NCI-H69 (cell line): ENCODE measurements at places on chromosomes 5 and 9.

DNA sequence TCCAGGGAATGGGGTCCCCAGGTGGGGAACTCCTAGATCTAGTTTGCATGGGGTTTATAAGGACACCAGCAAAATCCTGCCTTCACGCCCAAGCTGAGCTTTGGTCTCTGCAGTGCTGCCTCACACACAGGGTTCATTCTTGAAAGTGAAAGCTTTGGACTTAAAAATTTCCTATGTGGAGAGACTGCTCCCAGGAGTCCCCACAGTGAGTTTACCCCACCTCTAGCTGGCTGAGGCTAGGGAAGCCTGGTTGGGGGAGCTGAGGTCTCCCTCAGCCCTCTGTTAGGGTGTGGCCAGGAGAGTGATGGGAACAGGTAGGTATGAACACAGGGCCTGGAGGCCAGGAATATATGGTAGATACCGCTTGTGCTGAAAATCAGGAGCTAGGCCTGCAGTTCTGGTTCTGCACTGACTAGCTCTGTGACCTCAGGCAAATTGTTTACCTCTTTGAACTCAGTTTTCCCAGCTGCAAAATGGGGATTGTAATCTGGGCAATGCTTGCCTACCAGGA is 41.5 kb upstream of the LARP1 start:
- peak; percentile 63 for DNase-seq

DNA sequence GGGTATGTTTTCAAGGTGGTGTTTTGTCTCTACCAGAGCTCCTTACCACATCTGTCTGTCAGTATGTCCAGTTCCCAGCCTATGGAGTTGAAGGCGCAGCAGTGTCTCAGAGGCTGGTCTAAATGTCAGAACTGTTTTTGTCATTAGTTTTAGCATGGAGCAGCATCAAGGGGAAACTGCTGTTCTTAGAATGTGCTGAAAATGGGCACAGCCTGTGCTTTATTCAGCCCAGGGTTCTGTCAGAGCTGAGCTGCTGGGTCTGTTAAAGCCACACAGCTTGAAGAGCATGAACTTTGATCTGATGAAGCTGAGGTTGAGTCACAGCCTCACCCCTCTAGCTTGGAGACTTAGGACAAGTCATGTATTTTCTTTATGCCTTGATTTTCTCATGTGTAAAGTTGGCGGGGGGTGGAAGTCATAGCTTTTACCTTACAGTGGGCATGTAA is 71.9 kb downstream of the RALGPS1 start:
- no peak for DNase-seq

- DNase-seq, result no peak
These were observed 50.2 kb downstream of the MED10 start for GRCh38 chr5:6328173-6328572.

DNA sequence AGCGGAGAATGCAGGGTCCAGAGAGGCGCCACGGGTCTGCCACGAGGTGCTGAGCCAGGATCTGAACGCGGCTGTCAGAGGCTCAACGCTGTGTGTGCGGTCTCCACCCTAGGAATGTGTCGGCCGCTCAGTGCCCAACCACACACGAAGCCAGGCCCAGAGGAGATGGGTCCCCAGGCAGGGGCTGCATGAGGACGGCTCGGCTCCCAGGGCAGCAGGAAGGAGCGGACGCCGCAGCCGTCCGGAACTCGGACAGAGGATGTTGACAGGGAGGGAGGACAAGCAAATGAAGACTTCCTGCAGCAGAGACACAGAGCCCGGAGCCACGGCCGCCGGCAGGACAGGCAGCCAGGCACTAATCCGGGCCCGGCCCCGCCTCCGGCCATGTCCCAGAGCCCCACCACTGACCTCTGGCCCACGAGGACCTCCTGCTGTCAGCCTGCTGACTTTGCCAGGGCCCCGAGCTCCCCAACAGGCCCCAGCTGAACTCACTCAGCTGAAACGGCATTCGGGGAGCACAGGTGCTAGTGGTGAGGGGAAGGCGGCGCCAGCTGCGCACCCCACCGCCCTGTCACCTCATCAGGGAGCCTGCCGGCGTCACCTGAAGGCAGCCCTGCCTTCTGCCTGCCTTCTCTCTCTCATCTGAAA is 12.7 kb downstream of the VAV2 start:
- no peak for DNase-seq

DNA sequence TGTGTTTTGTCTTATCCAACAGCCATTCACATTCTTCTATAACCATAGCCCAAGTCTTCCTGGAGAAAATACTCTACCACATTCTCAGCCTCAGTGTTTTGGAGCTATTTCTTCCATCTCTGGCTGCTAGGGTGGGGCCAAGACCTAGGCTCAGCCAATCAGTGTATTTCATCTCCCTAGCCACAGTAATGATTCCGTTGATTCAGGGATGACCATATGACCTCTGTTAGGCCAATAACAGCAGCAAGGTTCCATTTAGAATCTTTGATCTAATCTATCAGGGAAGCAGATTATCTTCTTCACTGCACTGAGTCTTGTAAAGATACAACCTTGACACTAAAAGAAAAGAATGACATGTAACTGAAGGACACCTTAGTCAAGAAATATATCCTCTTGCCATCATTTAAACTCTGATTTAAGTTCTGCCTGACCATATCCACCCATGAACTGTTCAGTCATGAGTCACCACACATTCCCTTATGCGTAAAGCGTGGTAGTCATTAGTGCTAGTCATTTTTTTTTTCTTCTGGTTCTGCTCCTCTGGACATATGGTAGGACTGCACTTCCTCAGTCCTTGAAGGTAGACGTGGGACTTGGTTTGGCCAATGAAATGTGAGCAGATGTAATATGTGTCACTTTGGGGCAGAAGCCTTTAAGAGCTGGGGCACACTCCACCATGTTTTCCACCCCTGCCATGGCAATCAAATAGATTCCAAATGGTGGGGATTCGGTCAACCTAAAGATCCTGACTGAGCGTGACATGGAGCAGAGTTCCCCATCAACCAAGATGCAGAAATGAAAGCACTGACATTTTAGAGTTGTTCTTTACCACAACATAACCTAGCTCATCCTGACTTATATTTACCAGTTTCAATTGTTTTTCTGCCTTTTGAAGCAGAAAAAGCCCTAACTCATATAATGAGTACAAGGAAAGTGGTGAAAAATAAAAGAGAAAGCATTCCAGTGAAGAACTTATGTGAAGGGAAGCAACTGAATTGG is 12.7 kb upstream of the PRELID2 start:
- no peak for DNase-seq
